Activated T-helper 1 cell treated with Interleukin-2 at 50 U/mL for 16 hours (primary cell): ENCODE measurements at places on chromosomes 6 and 20.

GRCh38 chr6:90970672-90971071 is 383.8 kb upstream of the MAP3K7 start:
- no peak for DNase-seq

DNA sequence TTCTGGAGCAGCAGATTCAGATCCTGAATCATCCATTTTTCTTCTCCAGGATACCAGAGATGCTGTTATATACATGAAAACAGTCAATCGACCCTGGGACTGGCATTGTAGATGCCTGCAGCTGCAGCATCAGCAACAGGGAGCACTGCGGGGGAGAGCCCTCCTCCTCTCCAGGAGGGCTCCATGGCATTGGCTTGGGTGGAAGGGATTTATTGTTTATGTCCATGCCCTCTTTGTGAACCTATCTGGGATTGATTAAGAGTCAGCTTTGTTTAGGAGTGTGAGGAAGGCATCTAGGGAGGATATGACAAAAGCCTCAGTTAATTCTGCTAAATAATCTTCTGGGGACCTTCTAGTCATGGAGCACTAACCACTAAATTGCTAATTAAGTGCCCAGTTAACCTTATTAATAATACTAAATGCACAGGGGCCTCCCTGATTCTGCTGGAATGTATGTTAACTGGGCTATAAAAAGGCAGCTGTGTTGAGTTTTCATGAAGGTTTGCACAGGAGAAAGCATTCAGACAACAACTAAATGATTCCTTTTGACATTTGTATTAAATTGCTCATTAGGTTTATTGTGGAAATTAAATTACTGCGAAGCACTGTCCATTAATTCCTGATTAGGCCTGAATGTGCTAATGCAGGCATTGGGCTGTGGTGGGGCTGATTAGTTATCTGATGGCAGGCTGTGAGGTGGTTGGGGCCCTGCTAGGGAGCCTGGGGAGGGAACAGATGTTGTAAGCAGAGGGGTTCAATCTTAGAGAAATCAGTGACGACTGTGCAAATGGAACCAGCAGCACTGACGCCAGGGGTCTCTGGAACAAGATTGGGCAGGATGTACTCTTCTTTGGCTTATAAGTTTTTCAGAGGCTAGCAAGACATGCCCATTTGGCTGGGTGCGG is 57.6 kb downstream of the IMPG1 start:
- DNase-seq: no peak

DNA sequence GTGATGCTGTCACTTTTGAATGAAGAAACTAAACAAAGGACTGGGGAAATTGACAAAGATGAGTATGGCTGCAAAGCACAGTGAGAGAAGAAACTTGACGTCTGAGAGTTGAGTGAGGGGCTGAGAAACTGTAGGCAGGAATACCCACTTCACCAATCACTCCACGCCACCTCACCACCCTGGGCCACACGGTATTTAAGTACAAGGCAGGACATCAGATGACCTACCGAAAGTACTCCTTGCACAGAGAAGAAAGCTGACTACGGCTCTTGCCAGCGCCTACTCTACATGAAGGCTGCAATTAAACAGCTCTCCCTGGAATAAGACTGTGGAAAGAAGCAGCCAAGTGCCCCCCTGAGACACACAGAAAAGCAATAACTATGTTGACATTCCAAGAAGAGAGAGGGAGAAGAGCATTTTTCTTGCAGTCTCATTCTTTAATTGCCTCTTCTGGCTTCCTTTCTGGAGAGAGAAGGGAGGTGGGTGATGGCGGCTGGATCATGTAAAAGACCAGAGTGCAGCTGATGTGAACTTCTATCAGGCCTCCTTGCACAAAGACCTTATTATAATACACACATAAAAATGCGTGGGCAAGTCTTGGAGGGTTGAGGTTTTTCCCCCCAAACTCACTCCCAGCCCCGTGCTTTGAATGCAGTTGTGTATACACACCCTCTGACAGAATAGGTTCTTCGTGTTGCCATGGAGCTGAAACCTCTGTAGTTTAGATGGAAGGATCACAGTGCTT is 44.6 kb downstream of the HIVEP2 start:
- no peak for DNase-seq

- no peak for DNase-seq
Measured at GRCh38 chr6:114439411-114439810, 96.6 kb upstream of the HS3ST5 start.

- DNase-seq: no peak
Measured at GRCh38 chr20:58702859-58703648, 10.5 kb downstream of the NPEPL1 start.

GRCh38 chr6:15996030-15996429 is 132.9 kb upstream of the MYLIP start:
- no peak for DNase-seq

GRCh38 chr6:47162231-47162630 is 120.1 kb upstream of the ADGRF1 start:
- DNase-seq: no peak

GRCh38 chr20:12827816-12828385 is 180.9 kb upstream of the SPTLC3 start:
- no peak for DNase-seq

- DNase-seq: no peak
Measured at GRCh38 chr6:79878142-79878748, 69.1 kb downstream of the ELOVL4 start.

- no peak for DNase-seq
Measured at GRCh38 chr20:56542489-56543030, 9.5 kb downstream of the FAM209B start.

- DNase-seq: no peak
Measured at GRCh38 chr20:49375170-49375569, 97.3 kb upstream of the ZNFX1 start.

DNA sequence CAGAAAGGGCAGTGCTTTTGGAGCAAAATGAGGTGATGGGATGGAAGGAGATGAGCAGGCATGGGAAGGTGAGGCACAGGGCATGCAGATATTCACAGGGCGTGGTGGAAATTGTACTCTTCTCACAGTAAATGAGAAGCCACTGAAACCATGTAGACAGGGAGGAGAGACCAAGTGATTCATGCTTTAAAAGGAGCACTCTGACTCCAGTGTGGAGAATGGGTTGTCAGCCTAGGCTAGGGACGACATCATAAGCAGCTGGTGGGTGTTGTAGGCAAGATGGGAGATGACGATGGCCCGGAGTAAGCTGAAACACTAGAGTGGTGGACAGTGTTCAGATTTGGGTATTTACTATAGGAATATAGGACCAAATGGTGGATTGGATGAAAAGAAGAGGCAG is 18.4 kb downstream of the PDE7B start:
- no peak for DNase-seq

- no peak for DNase-seq
Measured at GRCh38 chr20:47464380-47465101, 37.1 kb upstream of the NCOA3 start.

DNA sequence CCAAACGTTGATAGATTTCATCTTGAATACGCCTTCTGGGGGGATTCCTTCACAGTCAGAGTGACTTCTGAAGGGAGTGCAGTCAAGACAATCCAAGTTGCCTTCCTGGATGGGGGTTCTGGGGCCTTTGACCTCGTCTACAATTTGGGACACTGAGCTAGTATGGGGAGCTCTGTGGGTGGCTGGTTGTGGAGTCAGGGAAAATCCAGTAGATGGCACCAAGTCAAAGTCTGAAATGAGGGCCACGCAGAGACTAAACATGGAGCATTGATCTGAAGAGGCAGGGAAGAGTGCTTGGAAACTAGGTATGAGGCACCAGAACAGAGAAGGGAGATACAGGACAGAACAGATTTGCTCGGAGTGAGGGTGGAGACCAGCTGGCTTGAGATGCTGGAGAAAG is 43.6 kb upstream of the CCN6 start:
- no peak for DNase-seq

DNA sequence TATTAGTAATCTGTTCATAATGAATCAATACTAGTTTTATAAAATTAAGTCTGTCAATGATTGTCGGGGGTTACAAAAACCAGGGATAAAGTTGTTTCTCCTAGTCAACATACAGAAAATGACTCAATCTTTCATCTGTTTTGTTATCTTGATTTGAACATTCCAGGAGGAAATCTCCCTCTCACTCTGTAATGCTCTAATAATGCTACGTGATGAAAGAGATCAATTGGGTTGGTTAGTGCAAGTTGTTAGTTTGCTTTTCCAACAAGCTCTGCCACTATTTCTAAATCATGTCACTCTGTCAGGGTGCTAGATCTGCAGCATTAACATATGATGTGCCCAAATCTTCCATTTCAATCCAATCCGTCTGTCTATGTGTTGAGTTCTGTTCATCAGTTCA is 379.5 kb upstream of the GJE1 start:
- no peak for DNase-seq

DNA sequence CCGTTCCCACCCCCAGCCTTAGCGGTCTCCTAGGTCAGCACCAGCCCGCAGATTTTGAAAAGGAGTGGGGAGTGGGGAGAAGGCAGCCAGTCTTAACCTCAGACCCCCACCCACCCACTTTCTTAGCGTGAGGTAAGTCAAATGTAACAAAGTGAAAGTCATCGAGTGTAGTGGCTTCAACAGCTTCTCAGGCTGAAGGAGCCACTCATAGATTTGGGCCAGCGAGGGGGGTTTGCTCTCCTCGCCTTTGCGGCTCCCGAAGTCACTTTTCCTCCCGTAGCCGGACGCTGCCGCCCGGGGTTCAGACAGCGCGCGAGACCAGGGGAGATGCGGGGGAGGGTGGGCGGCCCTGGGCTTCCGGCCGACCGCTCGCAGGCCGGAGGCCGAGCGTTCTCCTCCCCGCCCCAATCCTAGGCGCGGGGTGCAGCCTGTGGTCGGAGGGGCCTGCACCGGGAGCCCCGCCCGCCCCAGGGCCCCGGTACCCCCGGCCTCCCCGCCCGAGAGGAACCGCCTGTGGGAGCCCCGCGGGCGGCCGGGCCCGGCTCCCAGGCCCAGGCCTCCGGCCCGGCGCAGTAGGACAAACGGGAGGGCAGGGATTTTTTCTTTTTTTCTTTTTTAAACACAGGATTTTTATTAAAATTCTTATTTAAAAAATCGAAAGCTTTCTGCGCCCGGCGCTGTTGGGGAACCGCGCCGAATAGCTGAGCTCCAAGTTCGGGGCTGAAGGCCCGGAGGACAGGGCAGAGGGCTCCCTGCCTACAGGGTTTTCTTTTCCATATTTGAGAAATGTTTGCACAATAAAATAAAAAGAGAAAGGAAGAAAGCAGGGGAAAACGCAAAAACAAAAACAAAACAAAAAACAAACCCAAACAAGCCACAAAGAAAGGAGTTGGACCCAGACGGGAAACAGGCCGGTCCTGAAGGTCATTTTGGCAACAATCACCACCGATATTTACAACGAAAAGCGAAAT is 3.2 kb downstream of the NKX2-2 start:
- DNase-seq: no peak

DNA sequence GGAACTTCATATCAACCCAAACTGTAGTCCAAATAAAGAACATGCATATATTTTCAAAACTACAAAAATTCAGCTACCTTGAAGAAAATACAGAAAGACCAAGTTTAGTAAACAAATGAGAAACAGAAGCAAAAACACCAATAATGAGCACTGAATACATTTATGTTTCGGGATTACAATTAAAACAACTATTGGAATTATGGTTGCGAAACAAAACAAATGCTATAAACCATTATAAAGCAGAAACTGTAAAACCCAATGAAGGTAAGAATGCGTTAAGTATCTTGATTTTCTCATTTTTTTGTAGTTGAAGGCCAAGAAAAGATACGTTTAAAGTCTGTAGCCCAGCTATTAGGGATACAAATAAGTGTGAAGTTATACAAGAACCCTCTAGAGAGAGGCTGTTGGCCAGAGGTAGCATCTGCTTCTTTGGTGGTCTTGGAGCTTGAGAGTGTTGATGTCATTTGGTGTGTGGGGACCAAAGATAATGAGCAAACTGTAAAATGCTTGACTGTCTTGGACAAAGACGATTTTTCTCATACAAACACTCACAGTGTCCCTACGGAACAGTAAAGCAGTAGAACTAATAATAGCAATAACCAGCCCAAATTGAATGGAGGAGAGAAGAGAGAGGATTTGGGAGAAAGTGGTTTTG is 111.5 kb downstream of the PRND start:
- DNase-seq: no peak

DNA sequence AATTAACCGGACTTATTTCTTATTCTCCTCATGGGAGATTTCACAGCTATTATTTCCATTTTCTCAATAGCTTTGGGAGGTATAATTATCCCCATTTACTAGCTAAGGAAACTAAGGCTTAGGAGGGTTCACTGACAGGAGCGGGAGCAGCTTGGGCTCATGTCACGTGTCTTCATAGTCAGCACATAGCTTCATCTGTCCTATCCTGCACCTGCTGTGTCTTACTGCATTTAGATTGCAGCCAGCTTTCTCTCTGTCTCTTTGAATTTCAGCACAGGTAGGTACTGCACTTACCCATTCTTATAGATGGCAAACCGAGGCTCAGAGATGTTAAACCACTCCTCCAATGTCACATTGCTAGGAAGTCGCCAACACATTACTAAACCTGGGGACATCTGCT is 839.9 kb downstream of the MAFB start:
- no peak for DNase-seq

GRCh38 chr6:32941214-32941768 is 463 bp upstream of the HLA-DMB start:
- peak; percentile 20 for DNase-seq

DNA sequence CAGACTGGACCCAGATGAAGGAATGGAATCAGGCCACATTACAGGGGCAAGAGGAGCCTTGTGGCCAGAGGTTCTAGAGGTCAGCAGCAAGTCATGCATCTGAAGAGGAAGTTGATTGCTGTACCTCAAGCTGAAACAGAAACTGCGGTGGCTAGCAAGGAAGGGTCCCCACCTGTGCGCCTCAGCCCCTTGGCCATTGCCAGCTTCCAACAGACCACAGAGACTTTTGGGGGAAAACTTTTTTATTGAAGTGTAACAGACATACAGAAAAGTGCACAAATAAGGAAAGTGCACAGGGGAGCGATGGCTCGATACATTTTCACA is 26.8 kb upstream of the SLC9A8 start:
- DNase-seq: no peak

DNA sequence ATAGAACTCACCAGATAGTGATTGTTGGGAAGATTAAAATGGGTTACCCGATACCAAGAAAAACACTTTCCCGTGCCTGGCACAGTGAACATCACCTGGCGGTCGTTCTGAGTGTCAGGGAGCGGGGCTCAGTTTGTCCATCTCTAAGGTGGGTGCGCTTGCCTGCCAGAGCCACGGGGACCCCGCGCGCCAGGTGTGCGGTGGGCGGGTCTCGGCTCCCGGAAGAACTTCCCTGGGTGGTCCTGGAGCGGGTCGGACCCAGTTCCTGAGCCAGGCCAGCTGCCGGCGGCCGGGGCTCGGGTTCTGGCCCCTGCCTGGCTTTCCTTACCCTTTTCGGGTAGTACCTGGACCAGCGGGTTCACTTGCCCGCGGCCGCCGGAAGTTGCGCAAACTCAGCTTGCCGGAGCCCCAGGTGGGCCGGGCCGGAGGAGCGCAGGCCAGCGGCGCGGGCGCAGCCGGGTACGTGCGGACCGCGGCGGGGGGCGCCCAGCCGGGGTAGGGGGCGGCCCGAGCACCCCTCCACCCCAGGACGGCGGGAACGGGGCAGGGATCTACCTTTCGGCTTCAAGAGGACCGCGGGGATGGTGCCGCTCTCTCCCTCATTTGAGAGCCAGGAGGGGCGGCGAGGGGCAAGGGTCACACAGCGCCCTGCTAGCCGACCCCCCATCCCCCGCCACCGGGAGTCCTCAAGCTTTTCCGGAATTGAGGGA is 7.5 kb downstream of the FAM110A start:
- DNase-seq: no peak
